HFF-Myc (cell line): ENCODE measurements at places on chromosomes 3 and 15.

- DNase-seq, result no peak
Observed at GRCh38 chr3:129233538-129233937, 15.9 kb upstream of the COPG1 start.

GRCh38 chr3:28252001-28252431 is 10.6 kb downstream of the CMC1 start:
- DNase-seq, result no peak

- no peak for DNase-seq
Observed at GRCh38 chr3:114218578-114219185, 18.7 kb downstream of the ZNF80 start.

DNA sequence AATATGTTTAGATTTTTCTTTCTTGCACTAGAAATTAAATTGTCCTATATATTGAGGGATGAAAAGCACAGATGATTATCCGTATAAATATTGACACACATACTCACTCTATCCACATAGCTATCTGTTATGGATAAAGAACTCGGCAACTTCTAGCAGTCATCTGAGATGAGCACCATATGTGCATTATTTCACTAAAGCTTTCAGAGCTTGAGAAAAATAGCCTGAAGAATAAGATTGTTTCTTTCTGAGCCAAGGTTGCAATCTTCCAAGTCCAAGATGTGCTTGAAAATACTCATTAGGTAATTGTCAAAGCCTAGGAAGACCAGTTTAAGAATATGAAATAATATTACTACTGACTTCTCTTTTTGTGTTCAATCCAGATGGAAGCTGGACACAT is 40.5 kb downstream of the COL8A1 start:
- DNase-seq, result no peak

- DNase-seq, result no peak
Observed at GRCh38 chr3:139675327-139675726, 2.4 kb downstream of the NMNAT3 start.

DNA sequence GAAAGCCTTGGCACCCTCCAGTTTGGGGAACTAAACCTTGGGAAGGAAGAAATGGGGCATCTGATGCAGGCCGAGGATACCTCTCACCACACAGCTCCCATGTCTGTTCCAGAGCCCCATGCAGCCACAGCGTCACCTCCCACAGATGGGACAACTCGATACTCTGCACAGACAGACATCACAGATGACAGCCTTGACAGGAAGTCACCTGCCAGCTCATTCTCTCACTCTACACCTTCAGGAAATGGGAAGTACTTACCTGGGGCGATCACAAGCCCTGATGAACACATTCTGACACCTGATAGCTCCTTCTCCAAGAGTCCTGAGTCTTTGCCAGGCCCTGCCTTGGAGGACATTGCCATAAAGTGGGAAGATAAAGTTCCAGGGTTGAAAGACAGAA is 7.7 kb downstream of the MAP1A start:
- DNase-seq, result no peak

- DNase-seq, result no peak
Observed at GRCh38 chr3:17872457-17872856, 130.0 kb upstream of the TBC1D5 start.

DNA sequence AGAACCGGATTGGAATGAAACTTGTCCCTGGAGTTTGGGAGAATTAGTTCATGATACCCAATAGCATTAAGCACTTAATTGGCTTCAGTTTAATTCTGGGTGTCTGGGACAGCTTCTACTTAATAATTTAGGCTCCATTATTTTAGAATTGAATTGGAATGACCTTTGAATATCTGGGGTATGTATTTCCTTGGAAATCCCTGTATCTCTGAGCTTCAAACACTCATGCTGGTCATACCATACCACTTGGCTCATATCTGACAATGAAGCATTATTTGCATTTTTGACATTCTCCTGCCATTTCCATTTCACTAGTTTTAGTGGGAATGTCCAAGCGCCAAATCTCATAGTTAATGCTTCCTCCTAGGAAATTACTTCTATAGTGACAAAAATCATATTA is 393.1 kb downstream of the DIPK2A start:
- no peak for DNase-seq

DNA sequence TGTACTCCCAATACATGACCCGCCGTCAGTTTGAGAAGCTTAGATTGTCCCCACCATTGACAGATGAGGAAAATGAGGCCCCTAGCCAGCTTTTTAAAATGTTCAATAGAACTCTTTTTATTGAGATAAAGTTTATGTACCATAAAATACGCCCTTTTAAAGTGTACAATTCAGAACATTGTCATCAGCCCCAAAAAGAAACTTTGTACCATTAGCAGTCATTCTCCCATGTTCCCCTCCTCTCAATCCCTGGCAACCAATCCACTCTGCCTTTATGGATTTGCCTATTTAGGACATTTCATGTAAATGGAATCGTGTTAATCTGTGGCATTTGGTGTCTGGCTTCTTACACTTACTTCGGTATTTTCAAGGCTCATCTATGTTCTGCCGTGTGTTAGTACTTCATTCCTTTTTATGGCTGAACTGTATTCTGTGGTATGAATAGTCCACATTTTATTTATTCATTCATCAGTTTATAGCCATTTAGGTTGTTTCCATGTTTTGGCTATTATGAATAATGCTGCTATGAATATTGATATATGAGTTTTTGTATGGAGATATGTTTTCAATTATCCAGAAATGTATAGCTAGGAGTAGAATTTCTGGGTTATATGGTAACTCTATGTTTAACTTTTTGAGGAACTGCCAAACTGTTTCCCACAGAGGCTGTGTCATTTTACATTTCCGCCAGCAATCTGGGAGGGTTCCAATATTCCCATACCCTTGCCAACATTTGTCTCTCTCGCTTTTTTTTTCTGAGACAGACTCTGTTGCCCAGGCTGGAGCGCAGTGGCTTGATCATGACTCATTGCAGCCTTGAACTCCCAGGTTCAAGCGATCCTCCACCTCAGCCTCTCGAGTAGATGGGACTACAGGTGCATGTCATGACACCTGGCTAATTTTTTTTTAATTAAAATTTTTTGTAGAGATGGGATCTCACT is 15.3 kb upstream of the PTPN23 start:
- DNase-seq, result peak; percentile 61

DNA sequence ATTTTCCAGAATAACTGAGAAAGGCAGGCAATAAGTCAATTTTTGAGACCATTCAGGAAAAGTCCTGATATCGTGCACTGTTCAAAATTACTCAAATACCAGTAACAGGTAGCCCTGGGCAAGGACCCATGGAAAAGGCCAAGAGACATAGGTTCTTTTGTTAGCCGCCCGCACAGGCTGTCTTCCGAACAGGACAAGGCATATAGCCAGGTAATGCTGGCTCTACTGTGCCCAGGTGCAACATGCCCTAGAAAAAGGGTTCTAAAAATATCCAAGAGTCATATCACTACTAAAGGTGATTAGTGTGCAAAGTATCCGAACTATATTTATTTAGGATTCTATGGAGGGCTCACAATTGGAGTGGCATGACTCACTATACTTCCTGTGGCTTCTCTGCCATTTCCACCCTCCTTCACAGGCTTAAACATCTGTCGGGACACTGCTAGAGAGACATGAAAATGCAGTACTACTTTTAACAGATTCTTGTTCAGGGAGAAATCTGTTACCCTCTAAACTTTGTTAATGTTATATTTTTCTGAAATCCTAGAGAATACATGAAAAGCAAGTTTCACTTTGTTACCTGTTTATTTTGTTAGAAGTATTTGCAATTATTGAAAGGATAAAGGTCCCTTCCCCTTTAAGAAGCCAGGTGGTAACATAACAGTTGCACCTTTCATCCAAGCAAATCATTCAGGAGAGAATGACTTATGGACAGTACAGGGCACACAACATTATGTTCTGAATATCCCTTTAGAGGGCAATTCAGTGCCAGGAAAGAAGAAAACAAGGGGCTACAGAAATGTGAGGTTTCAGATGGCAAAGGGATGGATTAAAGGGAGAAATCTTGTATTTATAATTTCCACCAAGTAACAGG is 293.3 kb upstream of the THBS1 start:
- DNase-seq, result no peak

DNA sequence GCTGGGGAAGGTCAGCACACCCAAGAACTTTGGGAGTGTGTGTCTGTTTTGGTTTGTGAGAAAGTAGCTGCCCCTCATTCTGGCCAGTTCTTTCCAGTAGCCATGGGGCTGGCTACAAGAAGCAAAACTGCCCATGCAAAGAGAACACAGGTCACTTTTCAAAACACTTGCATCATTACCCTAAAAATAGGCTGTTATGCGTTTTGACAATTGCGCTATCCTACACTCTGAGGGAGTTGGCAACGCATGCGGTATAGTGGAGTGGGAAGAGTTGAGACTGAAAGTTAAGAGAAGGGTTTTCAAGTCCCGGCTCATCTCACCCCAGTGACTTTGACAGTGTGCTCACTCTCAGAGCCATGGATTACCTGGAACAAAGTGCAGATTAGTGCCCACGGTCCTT is 41.8 kb upstream of the MYZAP start:
- no peak for DNase-seq

- DNase-seq, result no peak
Observed at GRCh38 chr3:78141269-78141668, 1101.4 kb downstream of the ROBO2 start.

GRCh38 chr3:126013751-126014156 is 44.8 kb downstream of the ROPN1B start:
- DNase-seq, result no peak

GRCh38 chr3:9280451-9281219 is 31.2 kb upstream of the SRGAP3 start:
- DNase-seq, result no peak

GRCh38 chr3:62602129-62602770 is 228.9 kb upstream of the FEZF2 start:
- no peak for DNase-seq

DNA sequence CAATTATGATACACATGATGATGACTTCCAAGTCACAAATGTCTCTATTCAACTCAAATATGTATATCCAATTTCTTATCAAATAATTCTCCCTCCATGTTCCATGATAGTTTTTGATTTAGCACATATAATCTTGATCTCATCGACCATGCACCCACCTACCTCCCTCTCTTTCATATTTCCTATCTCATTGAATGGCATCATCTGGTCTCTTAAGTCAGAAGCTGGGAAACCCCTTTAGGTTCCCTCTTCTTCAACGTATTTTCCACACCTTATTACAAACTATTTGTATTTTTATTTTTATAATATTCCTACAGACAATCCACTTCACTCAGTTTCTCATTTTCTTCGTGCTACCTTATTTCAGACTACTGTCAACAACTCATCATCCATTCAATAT is 56.9 kb upstream of the DPH6 start:
- no peak for DNase-seq

GRCh38 chr3:105904251-105904650 is 35.4 kb upstream of the CBLB start:
- no peak for DNase-seq

DNA sequence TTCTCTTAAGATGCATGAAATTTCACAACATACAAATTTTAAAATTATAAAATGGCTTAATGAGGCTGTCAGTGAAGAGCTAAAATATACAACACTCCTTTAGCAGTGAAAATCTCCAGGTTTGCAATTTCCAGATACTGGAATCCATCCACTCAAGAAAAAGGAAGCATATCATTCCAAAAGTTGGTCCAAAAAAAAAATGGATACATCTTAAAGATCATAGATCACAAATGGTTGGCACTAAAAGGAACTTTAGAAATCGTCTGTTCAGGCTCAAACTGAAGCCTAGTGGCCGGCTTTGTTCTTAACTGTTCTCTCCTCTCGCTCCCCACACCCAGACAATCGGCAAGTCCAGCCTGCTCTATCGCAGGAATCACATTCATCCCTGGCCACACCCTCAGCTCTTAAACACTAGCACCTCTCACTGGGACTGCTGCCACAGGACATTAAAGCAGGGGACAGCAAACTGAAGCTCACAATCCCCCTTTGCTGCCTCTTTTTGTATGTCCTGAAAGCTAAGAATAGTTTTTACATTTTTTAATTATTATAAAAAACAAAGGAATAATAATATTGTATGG is 130.3 kb upstream of the CDIN1 start:
- no peak for DNase-seq

DNA sequence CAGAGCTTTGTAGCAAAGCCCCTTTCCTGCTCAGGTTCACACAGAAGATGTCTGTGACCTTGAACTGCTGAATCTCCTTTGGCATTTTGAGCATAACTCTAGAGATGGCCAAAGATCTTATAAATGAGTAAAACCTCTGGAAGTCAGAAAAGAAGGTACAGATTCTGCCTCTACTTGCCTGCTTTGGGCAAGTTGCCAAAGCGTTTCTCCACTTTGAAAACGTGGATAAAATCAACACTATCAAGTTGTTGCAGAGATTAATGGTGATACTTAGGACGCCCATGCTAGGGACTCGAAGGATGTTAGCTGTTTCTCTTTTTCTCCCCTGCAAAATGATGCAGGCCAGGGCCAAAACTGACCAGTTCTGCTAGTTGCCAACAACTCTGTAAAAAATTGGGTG is 68.0 kb upstream of the CMTM7 start:
- no peak for DNase-seq

- no peak for DNase-seq
Observed at GRCh38 chr3:126811530-126811929, 107.5 kb downstream of the CHCHD6 start.

GRCh38 chr15:81886591-81886990 is 159.2 kb downstream of the MEX3B start:
- DNase-seq, result no peak

GRCh38 chr3:72890166-72890925 is 2.5 kb downstream of the GXYLT2 start:
- DNase-seq, result no peak

DNA sequence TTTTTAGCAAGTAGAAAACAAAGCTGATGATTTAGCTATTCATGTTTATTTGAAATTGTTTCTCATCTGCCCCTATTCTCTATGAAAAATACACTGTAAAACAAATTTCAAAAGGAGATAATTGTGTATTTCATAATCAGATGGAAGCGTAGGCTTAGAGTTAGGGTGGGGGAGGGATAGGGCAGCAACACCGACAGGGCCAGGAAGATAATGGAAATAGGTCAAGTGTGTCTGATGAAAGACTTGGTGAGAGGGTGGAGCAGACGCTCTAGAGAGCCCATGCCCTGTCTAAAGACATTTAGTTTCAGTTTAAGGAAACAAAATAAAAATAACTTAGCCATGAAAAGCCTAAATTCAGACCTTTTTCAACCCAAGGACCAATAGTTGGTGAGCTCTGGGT is 51.6 kb upstream of the ARL6 start:
- DNase-seq, result no peak

GRCh38 chr15:86912661-86913060 is 833.0 kb downstream of the AGBL1 start:
- no peak for DNase-seq
